CD4-positive, alpha-beta T cell treated with Interleukin-10 for 1 hour (primary cell): ENCODE measurements at places on chromosomes 5 and 9.

DNA sequence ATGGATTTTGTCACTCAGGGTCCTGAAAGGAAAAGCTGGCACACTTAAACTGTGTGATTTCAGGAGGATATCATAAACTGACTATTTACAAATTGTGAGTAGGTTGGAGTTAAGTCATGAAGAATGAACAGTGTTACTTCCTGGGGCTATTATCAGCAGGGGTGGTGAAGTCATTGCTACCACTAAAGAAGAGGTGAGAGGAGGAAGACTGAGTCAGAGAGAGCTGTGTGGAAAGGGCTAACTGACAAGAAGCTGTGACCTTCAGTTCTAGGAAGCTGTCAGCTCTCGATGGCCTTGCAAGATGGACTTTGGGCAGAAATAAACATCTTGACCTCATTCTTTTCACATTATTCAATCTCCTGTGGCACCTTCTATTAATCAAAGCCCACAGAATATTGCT, 72.3 kb upstream of the STARD4 start:
- no peak for DNase-seq

DNA sequence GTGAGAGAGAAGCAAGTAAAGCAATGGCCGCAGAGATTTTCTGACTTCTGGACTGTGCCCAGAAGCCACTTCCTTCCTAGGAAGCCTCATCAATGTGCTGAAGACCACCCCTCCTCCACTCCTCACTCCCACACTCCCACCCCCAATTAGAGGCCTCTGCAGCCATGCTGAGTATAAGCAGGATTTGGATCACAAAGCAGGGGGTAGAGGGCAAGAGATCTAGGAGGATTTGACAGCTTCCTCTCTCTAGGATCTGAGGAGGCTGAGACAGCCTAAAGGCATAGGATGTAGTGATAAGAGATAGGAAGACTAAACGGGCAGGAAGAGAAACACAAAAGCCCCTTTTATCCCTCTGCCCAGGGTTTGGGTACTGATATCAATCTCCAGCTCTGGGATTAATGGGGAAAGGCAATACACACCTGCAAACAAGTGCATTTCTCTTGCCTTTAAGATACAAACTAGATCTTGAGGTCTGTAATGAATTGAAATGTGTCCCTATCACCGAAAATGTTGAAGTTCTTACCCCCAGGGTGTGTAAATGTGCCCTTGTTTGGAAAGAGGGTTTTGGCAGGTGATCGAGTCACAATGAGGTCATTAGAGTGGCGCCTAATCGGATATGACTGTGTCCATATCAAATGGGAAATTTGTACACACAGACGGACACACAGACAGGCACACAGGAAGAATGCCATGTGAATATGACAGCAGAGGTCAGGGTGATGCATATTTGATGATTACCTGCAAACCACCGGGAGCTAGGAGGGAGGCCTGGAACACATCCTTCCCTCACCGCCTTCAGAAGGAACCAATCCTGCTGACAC, 28.5 kb downstream of the KCNV2 start:
- DNase-seq = no peak

- no peak for DNase-seq
These were observed 21.9 kb upstream of the ISCA1 start for GRCh38 chr9:86304236-86304730.

DNA sequence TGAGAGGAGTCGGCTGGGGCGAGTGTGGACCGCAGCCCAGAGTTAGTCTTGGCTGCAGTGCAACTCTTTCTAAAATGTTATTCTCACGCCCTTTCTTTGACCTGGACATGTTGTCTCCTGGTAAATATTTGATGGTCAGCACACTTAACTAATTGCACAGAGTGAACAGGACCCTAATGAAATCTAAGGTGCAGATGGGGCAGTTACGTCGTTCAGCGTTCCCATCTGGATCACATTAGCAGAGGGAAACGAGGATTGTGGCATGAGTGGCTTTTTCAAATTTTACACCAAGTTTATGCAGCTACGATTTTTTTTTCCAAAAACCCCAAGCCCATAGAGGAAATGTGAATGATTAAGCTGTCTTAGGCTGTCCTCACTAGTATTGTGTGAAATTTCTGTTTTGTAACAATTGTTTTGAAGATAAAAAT, 483 bp downstream of the C9orf85 start:
- DNase-seq = no peak

DNA sequence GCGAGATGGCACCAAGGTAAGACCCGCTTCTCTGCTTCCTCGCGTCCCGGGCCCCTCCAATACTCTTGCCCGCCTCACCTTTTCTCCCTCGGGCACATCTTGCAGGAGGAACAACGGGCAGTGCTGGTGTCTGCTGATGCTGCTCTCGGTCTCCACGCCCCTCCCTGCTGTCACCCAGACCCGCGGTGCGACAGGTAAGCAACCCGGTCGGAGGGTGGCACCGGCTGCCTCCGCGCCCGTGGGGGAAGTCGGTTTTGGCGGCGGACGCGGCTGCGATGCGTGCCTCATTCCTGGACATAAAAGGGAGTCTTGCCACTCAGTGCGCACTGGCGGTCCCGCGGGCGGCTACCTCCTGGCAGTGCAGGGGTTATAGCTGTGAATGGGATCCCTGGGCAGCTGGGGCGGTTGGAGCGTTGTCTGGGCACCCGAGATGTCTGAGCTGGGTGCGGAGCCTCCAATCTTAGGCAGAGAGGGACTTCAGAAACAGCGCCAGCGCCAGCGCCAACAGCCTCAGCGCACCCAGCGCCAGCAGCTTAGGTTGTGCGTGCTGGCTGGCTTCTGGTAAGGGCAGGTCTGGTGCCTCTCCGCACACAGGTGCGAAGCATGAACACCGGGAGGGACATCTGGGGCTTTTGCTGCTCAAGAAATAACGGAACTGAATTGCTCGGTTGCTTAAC, 488 bp downstream of the COL15A1 start:
- no peak for DNase-seq

- DNase-seq = no peak
These were observed 243.8 kb upstream of the ADAMTS16 start for GRCh38 chr5:4896328-4896727.

GRCh38 chr9:99827244-99827643, 5.6 kb downstream of the NR4A3 start:
- no peak for DNase-seq

DNA sequence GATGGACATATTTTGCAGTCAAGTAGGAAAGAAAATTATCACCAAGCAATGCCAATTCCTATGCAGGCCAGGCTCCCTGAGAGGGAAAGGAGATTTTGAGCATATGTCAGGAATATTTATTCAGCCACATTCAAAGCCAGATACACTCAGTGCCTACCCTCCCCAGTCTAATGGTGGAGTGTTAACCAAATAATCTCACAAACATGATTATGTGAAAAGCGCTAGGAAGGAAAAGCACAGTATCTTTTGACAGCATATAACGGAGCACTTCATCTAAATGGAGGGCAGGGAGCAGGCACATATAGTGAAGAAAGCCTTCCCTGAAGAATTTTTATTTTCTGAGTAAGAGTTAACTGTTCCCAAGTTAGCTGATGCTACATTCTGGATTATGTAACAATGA, 80.3 kb upstream of the SLC30A5 start:
- DNase-seq = no peak
